CD4-positive, alpha-beta memory T cell (primary cell): ENCODE measurements at places on chromosomes 7 and 10.
A peak's percentile ranks its signal among the peaks of the same experiment; 100 is the strongest.

DNA sequence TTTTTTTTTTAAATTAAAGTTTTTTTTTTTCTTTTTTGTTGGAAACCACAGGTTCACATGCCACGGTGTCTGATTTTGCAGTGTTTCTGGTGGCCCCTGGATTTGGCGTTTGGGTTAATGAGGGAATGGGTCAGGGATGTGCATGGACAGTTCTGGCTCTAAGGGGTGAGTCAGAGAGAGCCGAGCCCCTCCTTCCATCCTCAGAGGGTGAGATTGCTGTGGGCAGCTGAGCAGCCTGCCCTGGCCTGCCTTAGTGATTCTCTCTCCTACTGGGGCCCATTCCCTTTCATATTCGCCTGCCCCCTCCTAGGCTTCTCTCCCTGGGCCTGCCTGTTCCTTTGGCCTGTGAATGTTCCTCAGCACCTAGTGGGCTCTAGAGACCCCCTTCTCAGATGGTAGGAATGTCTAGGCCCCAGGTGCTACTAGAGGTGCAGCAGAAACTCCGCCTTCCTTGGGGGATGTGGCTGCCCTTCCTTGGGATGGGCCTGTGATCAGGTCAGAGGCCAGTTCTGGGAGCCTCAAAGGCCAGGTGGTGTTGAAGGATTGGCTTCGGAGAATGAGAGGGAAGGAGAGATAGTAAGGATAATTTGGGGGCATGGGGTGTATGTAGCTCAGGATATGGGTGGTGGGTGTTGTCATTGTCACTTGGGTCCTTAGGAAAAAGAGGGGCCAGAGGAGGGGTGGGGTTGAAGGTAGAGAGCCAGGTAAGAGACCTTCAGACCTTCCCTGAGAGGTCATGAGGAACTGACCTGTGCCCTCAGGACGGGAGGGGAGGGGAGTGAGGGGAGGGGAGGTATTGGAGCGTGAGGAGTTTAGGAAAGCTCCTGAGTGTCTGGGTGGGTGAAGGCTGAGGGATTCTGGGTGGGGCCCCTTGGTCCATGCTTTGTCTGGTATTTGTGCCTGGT lies 19.8 kb downstream of the TSPAN14 start:
- peak; percentile 50 for DNase-seq

GRCh38 chr7:101843293-101844271 lies 26.2 kb downstream of the CUX1 start:
- no peak for DNase-seq

GRCh38 chr7:72540106-72540611 lies 128.0 kb upstream of the CALN1 start:
- DNase-seq = no peak

DNA sequence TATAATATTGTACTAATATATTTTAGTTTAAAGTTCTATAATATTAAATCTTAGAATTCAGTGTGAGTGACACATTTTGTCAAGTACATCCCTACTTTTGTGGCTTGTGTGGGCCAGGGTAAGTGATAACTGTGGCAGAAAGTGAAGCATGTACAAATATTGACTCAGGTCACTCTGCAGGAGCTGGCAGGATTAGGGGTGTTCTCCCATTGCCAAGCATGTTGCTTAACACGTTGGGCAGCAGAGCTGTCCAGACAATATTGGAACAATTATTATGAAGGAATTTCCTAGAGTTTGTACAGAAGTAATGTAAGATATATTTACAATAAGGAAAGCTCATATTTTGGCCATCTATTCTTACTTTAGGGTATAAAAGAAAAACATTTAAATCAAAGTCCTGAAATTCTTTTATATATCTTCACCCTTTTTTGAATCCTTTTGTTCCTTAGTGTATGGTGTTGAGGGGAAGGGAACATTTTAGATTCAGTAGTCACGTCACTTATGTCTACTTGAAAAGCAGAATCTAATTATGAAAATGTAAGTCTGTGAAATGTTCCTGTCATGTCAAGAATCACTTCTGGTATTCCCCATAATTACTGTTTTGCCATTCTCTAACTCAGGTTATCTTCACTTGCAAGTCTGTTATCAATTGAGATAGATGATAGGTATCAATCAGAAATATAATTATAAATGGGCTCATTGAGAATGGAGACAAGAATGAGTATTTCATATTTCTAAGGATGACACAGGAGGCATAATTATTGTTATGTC lies 4.0 kb downstream of the HDAC9 start:
- no peak for DNase-seq

DNA sequence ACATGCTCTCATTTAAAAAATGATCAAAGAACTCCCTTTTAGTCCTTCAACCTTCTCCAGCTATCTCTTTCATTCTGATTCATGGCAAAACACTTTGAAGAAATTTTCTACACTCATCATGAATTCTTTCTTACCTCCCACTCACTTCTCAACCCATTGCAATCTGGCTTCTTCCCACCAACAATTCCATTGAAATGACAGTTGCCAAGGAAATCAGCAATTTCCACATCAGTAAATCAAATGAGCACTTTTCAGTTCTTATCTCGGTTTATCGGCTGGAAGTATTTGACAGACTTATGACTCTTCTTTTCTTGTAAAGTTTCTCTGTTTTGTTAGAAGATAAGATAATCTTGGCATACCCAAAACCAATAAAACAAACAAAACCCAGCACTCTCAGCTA lies 99.1 kb upstream of the CACNA2D1 start:
- no peak for DNase-seq

- DNase-seq = no peak
Observed at GRCh38 chr7:12646139-12646538, 41.3 kb upstream of the ARL4A start.

DNA sequence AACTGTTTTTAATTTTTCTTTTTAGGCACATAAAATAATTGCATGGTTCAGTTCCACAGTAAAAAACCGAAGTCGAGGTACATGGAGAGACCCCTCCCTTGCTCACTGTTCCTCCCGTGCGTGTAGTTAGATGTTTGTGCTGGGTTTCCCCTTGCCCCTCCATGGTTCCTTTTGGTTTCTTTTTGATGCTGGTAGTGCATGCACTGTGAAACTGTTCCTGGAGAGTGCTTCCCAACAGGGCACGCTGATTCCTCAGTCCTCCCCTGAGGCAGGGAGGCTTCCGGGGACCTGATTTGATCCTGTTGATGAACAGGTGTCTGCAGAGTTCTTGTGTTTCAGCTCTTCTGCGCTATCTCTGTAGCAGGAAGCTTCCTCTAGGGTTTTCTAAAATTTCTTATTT lies 69.5 kb downstream of the ADCY1 start:
- no peak for DNase-seq

- DNase-seq = no peak
Observed at GRCh38 chr10:74460812-74461211, 309.8 kb downstream of the ADK start.

DNA sequence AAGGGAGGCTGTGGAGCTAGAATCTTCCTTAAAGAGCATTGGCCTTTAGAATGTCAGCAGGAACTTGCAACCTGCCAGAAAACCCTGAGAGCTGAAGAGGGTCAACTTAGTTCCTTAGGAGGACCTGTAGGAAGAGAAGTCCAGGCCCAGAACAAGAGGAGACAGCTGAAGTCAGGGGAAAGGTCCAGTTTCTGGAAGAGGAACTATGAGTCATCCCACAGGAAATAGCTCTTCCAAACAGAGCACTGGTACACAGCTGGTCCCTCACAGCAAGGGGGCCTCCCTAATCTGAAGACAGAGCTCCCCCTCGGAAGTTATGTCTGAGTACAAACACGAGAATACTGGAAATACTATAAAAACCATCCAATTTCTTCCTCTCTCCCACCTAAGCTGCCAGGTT lies 98.9 kb downstream of the HERPUD2 start:
- DNase-seq = no peak

GRCh38 chr10:76091926-76092325 lies 660.5 kb downstream of the LRMDA start:
- DNase-seq = no peak

DNA sequence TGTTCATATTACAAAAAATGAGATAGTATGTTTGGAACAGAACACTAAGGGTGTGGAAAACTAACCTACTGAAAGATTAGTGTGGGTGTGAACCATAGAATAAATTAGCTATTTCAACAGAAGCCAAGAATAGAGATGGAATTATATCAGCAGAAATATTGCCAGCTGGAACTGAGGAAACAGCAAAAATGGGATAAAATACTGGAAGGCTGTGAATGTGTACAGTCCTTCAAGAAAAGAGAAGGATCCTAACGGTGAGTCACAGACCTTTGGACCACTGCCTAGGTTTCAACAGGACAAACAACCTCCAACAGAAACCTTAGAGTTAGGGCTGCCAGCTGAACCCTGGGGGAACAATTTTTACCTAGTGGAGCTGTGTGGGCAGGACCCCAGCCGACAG lies 395.0 kb downstream of the ZWINT start:
- no peak for DNase-seq

DNA sequence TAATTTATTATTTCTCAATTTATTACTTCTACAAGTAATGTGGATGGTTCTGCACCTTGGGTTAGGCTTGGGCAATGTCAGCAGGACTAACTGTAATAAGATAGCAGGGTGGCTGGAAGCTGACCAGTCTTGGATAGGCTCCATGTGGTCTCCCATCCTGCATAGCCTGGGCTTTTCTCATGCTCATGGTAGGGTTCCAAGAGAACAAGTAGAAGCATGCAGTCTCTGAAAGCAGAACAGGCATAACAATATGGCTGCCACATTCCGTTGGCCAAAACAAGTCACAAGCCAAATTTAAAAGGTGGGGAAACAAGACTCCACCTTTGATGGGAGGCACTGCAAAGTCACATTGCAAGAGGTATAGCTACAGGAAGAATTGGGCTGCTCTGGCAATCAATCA lies 98.6 kb upstream of the MDFIC start:
- DNase-seq = no peak

DNA sequence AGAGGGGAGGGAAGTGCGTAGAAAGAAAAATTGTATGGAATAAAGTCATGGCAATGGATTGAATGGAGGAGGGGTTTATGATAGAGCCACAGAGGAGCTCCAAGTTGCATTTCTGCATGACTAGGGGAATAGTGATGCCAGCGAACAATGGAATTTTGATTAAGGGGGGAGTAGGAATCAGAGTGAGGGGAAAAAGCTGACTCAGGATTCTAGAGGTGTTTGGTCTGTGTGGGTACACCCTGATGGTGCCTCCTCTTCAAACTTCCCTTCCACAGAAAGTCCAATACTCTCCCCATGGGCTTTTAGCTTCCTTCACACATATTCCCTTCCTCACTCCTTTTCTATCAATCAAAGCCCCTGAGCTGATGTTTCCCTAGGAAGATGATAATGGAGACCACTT lies 1.8 kb upstream of the KEL start:
- no peak for DNase-seq

DNA sequence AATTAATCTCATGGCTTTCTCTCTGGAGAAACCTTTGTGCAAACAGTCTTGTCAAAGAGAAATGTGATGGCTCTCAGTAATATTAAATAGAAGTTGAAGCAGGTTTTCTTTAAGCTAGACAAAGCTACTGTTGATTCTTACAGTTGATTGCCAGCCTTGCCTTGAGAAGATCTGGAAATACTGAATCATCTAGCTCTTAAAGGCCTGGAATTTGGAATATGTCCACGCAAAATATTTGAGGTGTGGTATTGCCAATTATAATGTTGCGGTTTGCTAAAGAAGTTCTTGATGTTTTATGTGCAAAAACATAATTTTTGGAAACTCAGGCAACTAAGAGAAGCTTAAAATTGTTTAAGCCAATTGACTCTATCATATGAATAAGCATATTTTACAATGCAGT lies 371.9 kb downstream of the PHF14 start:
- DNase-seq = no peak

DNA sequence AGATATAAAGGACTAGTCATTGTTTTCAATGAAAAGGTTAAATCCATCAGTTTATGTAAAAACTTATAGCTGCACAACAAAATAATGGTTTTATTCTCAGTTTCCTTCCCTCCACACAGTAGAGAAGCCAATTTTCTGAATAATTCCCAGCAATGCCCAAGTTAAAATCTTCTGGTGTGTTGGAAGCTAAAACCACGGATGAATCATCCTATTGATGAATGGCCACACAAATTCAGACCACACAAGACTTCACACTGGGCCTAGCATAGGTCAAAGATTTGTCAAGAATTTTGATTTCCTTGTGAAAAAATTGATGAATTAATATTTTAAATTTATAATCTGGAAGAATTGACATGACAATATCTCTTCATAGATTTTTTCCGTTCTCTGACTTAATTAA lies 617.6 kb downstream of the INHBA start:
- DNase-seq = no peak

DNA sequence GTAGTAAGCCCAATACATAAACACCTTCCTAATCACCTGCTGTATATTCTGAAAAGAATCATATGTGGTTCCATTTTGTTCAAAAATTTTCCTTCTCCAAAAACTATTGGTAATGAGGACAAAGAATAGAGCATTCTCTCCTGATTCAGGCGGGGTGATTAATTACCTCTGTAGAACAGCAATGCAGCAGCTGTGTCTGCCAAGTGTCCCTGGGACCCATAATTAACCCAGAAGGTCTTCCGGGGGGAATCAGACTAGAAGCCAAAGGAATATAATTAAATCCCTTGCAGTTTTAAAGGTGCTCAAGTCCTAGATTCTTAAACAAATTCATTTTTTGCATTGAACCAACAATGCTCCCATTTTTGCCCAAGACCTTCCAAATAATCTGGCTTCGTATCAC lies 60.3 kb upstream of the ABLIM1 start:
- no peak for DNase-seq
